ENCODE measurements at places on chromosomes 16 and 17.

GRCh38 chr17:12085076-12085949, 64.6 kb downstream of the MAP2K4 start:
- DNase-seq, result no peak

DNA sequence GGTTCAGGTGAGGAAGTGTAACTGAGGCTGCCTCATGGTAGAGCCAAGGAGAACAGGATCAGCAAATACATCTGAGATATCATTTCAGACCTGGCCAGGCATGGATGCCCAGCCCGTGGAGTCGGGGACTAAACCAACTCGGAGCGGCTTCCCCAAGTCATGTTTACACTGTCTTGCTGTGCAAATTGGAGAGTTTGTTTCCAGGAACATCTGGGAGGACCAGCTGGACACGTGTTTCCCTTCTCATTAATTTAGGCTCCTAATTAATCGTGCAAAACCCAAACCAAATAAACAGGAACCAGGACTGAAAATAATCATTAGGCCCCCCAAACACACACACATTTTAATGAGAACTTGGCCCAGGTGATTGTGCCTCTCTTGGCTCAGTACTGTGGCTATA, 70.9 kb upstream of the SALL1 start:
- DNase-seq, result no peak

- no peak for DNase-seq
Observed at GRCh38 chr16:2044541-2044940, 3.1 kb downstream of the NTHL1 start.

GRCh38 chr17:50103252-50103651, 8.1 kb downstream of the PDK2 start:
- DNase-seq, result no peak

- no peak for DNase-seq
Observed at GRCh38 chr17:17924131-17924856, 47.9 kb downstream of the TOM1L2 start.

GRCh38 chr17:53142890-53143289, 679.8 kb upstream of the KIF2B start:
- DNase-seq, result no peak

DNA sequence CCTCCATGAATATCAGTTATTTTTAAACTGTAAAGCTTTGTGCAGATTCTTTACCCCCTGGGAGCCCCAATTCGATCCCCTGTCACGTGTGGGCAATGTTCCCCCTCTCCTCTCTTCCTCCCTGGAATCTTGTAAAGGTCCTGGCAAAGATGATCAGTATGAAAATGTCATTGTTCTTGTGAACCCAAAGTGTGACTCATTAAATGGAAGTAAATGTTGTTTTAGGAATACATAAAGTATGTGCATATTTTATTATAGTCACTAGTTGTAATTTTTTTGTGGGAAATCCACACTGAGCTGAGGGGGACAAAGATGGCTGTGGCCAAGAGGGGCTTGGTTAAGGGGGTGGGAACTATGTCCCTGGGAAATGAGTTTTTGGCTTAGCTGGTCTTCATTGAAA, 2.3 kb downstream of the CCL11 start:
- DNase-seq, result no peak

DNA sequence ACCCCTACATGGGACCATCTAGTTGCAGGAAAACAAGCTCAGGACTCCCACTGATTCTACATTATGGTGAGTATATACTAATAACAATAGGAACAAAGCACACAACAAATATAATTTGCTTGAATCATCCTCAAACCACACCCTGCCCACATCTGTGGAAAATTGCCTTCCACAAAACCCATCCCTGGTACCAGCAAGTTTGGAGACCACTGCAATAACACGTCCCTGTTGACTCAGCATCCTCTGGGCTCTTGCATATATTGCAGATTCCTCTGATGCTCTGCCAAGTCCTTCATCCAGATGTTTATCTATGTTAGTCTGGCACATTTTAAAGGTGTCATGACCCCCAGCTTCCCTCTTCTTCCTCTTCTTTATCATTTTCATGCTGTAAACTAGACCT, 138.4 kb downstream of the PCTP start:
- DNase-seq, result no peak

DNA sequence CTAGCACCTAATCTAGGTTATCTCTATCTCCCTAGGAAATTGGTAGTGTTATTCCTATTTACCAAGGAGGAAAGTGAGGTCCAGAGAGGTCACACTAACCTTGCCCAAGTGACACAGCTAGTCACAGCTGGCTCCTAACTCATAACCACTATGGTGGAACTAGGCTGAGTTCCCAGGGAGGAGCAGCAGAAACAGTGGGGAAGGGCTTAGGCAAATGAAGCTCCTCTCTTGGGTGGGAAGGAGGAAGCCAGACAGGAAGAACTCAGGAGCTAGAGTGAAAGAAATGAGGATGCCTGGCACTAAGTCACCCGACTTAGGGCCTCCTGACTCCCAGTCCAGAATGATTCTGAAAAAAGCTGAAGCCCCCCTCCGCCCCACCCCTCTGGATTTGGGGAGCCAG, 34.5 kb downstream of the PSME3IP1 start:
- no peak for DNase-seq

GRCh38 chr17:50352072-50352692, 6.3 kb downstream of the XYLT2 start:
- no peak for DNase-seq

- DNase-seq, result peak; percentile 57
Observed at GRCh38 chr17:57487573-57487972, 231.2 kb downstream of the MSI2 start.

DNA sequence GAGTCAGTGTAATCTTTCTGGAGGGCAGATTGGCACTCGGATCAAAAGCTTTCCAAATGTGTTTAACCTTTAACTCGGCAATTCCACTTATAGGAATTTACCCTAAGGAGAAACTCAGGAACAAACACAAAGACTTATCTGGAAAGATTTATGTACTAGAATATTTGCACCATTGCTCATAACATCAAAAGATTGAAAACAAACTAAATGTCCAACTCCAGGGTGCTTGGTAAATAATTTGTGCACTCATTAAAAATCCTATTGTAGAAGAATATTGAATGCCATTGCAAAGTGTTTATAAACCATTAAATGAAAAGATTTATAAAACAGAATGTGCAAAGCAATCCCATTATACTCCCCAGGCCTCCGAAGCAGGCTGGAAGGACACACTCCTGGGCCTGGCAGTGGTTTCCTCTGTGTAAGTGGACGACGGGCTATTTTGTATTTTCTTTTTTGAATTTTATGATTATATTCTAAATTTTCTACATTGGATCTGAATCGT, 18.7 kb upstream of the RBFOX3 start:
- no peak for DNase-seq

GRCh38 chr16:82633964-82634600, 7.3 kb downstream of the CDH13 start:
- peak; percentile 87 for DNase-seq

GRCh38 chr17:28470914-28471366, 2.5 kb upstream of the SLC13A2 start:
- no peak for DNase-seq

DNA sequence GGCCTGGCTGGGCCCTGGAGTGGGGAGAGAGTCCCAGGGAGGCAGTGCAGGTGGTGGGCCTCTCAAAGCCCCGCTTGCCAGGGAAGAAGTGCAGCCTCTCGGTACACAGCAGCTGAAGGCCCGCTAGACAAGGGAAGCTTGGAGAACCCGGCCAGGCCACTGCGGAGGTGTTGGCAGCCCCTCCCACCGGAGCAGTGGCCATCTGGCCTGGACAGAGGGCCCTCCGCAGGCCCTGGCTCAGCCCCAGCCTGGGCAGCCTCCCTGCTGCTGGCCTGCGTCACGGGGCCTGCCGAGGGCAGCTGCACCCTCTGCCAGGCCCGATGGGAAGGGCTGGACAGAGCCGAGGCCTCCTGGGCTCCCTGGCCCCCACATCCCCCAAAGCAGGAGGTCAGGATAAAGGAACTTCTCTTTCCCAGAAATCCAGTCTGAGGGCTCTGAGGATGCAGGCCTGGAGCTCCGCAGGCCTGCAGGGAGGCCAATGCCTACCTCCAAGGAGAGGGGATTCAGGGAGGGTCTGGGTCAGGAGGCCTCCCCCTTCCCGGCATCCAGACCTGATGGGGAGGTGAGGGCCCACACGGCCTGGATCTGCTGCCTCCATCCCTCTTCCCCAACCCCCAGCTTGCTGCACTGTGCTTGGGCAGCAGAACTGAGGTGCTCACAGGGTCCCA, 4.3 kb downstream of the SPPL2C start:
- DNase-seq, result peak; percentile 89

DNA sequence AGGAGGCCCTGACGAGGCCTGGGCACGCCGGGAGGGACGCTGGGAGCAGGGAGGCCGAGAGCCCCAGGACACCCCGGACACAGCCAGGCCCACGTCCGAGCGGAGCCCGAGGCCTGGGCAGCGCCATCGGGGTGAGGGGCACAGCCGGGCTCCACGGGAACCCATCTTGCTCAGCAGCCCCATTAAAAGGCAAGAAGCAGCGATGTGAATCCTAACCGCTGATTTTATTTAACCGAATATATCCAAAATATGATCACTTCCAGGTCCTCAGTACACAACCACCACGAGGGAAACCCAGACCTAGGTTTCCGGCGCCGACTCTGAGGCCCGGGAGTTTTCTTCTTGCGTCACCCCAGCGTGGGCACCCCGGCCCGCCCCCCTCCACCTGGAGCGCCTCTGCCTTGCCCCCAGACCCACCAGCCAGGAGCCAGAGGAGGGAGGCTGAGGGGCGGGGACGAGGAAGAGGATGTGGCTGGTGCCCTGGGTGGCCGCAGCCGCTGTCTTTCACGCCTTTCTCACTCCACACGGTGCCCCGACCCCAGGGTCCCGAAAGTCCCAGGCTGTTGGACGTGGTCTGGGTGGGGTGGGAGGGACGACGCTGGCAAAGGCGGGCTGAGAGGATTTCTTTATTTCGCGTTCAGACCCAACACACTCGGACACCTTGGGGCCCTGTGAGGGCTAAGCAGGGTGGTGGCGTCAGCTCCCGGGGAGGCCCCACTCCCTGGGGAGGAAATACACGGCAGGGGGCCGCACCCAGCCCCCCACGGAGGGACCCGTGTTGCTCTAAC, 568 bp upstream of the CCDC154 start:
- no peak for DNase-seq

DNA sequence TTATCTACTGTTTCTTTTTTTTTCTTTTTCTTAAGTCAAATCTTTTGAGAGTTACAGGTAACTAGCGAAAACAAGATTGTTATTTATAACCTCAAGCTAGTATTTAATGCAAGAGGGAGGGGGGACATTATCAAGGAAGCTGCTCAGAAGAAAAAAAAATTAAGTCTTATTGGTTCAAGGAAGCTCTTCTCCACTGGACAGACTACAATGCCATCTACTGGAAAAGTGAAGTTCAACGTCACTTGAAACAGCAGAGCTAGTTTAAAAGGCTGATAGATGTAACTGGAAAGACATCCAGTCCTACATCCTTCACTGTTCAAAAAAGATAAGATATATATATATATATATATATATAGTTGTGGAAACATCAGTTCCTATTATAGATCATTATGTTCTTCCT, 418.0 kb upstream of the PSMD7 start:
- DNase-seq, result peak; percentile 87

- DNase-seq, result no peak
Observed at GRCh38 chr16:10951026-10951425, 6.7 kb downstream of the CLEC16A start.

- DNase-seq, result no peak
Observed at GRCh38 chr16:47574091-47575054, 113.2 kb downstream of the PHKB start.

DNA sequence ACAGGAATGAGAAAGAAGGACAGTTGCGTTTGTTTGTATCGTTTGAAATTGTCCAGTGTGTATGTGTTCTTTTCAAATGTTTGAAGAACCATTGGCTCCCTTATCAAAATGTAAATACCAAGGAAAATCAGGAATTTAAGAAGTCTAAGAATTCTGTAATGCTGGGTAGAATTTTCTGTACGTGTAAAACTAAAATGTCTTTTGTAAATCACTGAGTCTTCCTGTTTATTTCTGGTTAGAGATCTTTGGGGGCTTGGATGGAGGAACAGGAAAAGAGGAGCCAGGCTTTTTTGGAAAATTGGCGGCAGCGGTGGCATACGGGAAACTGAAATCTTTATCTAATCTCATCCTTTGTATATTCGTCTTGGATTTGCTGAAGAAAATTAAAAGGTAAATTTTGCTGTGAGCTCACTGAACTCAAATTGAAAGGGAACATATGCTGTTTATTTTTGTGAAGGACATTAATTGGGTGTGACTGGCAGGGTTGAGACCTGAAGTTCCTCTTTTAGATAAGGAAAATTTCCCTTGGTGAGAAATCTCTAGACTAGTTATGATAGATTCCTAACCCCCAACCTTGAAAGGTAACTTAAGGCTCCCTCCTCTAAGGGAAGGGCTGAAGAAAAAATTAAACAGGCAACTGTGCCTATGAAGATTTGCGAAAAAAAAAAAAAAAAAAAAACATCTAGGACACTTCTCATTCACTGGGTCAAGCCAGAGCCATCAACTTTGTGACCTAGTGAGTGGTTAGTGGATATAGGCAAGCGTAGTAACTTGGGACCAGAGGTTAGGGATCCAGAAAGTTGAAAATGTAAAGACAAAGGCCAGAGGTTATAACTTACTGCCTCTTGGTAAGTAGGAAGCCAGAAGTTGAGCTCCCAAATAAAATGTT, 10.8 kb downstream of the TAT start:
- DNase-seq, result no peak

GRCh38 chr16:72879846-72880245, 168.1 kb downstream of the ZFHX3 start:
- no peak for DNase-seq

DNA sequence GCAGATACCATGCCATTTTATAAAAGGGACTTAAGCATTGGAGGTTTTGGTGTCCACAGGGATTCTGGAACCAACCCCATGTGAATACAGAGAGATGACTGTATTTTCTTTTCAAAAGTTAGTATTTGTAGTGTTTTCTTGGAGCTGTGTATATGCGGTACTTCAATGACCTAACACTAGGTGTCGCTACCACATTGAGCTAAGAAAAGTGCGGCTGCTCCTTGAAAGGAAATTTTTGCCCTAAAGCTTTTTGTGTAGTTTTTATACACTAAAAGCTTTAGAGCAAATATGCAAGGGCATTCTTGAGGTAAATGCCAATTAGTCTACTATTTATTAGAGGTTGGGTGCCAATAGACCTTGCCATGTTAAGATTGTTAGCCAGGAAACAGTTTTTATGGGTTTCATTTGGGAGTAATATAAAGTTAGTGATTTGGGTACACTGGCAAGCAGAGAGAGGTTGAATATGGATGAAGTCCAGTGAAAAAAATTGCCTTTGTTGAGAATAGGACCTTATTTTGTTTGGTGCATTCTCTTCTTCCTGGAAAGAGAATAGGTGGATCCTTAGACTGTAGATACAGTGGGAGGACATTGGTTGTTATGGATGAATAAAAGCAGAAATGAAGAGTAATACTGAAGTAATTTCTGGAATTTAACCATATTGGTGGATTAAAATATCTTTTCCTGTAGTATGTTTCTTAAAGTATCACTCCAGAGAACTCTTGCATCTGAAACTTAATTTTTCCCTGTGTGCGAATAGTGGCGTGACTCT, 43.3 kb downstream of the BCAS3 start:
- peak; percentile 81 for DNase-seq
